IMR-90 (cell line): ENCODE measurements at places on chromosomes 3 and 15. TPM values are rescaled to one million over a fixed set of nuclear protein-coding genes. Genes with fewer than 3 reads are reported as not detected.

DNA sequence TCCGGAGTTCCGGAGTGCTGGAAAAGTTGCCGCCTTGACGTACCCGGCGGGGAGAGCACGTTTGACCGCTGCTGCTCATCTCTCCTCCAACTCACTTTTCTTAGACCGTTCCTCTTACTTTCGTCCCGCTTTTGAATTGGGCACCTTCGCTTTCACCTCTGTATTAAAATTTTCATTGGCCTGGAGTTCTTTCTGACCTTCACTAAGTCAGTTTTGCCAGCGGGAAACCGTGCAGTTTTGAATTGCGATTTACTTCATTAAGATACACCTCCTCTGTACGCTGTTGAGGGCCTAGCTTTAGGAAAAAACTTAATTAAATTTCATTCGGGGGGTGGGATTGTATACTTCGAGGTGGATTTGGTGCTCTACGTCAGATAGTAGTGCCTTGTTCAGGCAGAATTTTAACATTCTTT lies 1.3 kb downstream of the GMPS start:
- peak; percentile 22 for DNase-seq

Gene ISL2
- total RNA-seq, result 1.1 and 1.3 TPM in 2 replicates

Gene HHLA2
- not detected in 2 replicates for total RNA-seq

DNA sequence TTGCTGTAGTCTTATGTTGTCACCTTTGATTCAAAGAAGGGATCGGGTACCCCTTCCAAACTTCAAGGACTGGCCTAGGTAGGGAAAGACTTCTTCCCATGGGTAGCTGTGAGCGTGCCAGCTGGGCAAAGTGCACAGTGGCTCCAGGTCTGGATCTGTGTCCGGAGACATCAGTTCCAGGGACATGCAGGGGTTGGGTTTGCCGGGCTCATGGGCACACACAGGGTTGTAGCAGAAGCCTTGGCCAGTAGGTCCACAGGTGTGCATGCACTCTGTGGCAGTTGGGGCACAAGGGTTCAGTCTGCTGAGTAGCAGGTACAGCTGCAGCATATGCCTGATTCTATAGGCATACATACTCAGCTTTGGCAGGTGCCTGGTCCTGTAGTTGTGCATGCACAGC lies 111.2 kb downstream of the EFHB start:
- no peak for DNase-seq

DNA sequence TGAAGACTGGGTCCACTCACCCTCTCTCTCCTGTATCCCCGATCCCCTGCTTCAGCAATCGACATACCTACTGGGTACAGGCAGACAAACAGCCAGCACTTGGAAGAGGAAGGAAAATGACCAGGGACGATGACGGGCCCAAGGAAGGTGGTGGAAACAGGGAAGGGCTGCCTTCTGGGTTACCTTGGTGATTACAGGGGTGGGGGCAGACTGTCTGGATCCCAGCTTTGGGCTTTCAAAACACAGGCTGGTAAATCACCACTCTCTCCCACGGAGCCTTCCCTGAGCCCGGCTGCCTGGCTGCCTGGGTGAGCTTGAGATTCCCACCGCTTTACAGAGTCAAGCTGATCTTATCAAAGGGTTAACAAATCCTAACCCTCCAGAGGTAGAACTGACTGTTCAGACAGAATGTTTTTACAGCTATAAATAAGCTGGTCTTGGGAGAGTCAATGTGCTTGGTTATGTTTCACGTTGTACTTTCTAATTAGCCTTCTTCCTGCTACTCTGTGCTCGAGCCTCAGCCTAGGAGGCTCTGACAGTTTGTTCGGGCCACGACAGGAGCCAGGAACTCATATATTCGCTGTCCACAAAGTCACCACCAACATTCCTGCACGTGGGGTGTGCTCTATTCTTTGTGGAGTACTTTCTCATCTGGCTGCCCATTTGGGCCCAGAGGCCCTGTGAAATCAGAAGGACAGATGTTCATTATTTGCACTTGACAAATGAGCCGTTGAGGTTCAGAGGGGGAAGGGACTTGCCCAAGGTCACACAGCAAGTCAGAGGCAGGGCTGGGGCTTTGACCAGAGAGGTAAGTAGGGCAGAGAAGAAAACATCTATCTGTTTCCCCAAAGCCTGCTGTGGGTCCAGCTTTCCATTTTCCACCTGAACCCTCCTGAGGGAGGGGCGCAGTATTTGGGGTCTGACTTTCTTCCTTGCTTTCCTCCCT lies 63.5 kb downstream of the FEM1B start:
- DNase-seq, result no peak

Gene GOLGA8M
- under 0.01 TPM in 1 of 2 replicates, not detected in the other for total RNA-seq

Gene UROC1
- total RNA-seq, result not detected in 2 replicates
